Fibroblast of skin of left quadriceps (primary cell): ENCODE measurements at places on chromosomes 1 and 21.
A peak's percentile ranks its signal among the peaks of the same experiment; 100 is the strongest.

DNA sequence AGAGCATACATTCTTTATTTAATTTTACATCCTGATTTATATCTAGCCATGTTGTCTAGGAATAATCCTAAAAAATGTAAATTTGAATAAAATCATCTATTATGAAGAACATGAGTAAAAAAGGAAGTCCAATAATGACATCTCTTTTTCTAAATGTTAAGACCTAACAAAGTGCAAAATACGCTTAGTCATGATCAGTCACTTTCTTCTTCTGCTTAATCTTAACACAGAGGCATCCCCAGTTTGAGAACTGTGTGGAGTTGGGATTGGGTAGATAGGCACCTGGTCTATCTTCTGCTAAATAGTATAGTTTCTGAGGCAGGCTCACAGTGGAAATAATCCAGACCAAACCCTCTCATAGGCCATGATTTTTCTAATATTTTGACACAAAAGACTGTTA lies 311.7 kb upstream of the LRRC7 start:
- no peak for DNase-seq

GRCh38 chr1:208329300-208329699 lies 85.1 kb upstream of the PLXNA2 start:
- DNase-seq = no peak

- DNase-seq = no peak
Observed at GRCh38 chr1:68798071-68798470, 301.2 kb upstream of the DEPDC1 start.

GRCh38 chr1:9326596-9326995 lies 33.9 kb downstream of the SPSB1 start:
- DNase-seq = peak; percentile 66

- DNase-seq = no peak
Observed at GRCh38 chr1:7578206-7578605, 192.9 kb upstream of the VAMP3 start.

GRCh38 chr1:207355513-207356295 lies 34.2 kb downstream of the CD55 start:
- DNase-seq = no peak

DNA sequence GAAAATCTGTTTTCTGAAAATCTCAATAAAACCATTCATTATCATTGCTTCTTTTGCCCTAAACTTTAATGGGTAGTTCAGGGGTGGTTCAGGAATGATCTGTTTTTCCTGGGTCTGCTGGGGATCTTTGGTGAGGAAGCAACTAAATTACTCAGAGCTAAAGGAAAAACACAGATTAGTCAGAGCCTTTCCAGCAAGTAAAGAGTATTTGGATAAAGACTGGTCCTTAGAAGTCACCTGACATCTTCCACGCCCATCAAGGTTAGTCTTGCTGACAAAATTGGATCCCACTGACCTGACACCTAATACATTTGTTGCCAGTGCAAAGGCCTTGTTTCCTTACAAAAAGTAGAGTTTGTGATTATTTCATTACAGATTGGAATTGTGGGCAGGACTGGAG lies 24.2 kb downstream of the HSPA13 start:
- DNase-seq = no peak

DNA sequence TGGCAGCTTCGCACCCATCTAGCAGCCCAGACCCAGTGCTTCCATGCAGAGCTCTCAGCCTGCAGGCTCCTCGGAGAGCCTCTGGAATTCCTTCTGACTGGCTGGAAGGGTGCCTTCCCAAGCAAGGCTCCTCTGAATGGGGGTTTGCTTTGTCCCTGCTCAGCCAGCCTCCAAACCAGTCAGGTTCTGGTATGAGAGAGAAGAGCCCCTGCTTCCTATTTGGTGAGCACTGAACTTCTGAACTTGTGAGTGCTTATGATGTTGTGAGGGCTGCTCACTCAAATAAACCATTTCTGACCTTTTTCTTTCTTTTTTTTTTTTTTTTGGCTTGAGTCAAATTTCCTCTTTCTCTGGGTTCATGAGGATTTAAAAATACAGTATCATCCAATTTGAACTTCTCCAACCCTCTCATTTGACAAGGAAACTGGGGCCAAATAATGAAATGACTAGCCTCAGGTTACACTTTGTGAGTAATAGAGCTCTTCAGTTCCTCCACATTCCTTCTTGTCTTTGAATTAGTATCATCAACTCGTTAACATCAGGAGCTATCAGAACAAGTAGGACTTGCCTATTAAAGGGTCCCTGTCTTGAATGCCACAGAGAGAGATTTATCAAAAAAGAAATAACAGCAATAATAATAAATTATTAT lies 39.6 kb downstream of the GFI1 start:
- DNase-seq = no peak

DNA sequence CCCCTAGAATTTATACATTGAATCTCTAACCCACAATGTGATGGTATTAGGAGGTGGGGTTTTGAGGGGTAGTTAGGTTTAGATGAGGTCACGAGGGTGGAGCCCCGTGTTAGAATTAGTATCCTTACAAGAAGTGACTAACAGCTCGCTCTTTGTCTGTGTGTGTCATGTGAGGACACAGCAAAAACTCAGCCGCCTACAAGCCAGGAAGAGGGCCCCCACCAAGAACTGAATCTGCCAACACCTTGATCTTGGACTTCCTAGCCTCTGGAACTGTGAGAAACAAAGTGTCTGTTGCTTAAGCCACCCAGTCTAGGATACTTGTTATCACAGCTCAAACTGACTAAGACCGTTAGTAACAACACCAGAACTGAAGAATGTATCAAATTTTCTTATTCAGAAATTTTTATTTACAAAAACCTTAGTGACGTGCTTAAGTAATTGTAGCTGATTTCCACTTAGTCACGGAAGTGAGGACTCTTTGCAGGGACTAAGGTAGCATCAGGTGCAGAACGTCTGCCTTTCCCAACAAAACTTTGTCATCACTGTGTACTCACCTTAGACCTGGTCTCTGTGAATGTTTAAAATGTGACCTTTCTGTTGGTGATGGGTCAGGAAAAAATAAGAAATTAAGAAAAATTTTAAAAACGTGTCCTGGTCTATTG lies 24.5 kb upstream of the LRRC8C start:
- DNase-seq = no peak

DNA sequence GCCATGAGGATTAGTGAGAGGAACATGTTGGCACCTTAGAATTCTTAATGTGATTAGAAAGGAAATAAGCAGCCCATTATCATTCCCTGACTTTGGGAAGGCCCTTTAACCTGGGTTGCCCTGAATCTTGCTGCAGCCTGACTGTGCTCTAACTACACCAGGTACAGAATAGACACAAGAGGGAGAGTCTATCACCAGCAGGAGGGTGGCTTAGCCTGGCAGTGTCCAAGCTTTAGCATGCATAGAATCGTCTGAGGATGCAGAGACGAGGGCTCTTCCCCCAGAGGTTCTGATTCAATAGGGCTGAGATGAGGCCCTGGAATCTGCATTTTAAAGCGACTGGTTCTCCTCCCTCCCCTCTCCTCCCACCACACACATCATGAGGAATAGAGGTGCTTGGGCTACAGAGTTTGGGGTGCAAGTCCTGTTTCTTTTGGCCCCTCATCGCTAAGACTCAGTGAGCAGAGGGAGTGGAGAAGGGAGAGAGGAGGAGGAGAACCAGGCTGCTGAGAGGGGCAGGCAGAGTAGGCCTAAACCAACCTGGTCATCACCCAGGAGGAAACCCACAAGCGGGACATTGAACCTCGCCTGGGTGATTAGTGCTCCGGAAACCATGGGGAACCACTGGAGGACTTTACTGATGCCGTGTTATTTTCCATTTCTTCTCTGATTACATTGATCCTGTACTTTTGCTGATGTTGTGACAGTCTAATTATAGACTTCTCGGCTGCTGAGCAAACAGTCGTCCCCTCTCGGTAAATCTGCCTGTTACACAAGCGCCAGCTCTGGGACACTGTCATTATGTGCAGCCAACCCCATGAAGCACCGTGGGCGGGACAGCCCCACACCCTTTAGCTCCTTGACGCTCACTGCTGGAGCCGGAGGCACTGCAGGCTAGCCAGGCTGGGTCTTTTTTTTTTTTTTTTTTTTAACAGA lies 6.3 kb upstream of the TENT5C start:
- no peak for DNase-seq
